ENCODE measurements at places on chromosomes 2 and 18. TPM values are rescaled to one million over a fixed set of nuclear protein-coding genes. Genes with fewer than 3 reads are reported as not detected.

Gene TMEM169
- total RNA-seq = 1.6 TPM

Gene AGXT
- total RNA-seq = not detected

Gene B3GNT7
- not detected for total RNA-seq

DNA sequence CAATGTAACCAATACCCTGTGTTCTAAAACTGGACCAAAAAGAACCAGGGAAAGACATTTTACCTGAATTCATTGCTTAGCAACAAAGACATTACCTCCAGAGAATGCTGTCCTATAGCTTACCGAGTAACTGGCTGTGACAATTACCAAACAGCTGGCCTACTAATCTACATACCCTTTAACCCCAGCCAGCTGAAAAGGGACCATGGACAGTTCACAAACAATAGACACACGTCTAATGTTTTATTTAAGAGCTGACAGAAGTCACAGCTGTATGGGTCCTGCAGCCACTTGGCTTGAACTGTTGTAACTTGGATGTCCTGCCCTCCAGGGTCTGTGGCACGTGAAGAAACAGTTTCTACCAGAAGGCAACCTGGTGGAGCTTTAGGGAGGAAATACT, 130.1 kb upstream of the EFEMP1 start:
- DNase-seq = no peak

DNA sequence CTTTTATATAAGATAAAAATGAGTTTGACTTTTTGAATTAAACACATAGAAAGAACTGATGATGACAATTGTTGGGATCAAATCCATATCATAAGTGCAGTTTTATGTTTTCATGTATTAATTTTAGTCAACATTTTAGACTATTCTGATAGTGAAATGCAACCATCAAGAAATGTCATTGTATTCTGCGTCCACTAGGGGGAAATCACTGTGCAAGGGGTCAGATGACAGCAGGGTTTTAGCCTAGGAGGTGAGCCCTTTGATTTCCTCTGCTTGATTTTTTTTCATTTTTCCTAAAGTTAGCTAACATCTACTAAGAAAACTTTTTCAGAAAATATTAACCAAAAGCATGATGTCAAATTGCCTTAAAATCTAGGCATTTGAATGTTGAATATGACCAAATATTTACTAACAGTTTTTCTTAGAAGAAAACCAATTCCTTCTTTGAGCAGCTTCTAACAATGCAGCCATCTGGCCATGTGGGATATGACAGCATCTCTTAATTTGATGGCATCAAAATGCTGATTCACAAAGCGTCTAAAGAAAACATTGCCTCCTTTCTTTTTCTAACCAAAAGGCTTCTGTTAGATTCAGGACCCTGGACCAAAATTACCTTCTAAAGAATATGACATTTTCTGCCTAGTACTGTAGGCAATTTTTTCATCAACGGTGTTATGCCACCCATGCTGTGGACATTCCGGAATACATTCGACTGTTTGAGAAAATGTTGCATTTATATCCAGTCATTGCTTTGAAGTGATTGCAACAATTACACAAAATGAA, 141.5 kb downstream of the SPHKAP start:
- DNase-seq = no peak

DNA sequence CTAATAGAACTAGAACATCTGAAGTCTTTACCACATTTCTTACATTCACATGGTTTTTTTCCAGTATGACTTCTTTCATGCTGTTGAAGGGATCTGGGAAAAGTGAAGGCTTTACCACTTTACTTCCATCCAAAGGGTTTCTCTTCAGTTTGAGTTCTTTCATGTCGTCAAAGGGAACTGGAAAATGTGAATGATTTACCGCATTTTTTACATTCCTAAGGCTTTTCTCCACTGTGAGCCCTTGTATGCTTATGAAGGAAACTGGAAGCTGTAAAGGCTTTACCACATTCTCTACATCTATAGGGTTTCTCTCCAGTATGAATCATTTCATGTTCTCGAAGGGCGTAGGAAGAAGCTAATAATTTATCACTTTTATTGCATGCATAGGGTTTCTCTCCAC, 46.7 kb downstream of the NBEAL1 start:
- DNase-seq = no peak

- DNase-seq = no peak
Observed at GRCh38 chr2:20592106-20593071, 58.5 kb downstream of the HS1BP3 start.

DNA sequence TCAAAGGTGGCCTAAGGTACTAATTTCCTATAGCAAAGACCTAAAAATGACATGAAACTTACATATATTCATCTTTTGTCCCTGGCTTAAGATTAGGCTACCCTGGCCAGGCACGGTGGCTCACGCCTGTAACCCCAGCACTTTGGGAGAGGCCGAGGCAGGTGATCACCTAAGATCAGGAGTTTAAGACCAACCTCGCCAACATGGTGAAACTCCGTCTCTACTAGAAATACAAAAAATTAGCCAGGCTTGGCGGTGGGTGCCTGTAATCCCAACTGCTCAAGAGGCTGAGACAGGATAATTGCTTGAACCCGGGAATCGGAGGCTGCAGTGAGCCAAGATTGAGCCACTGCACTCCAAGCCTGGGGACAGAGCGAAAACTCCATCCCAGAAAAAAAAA, 5.9 kb downstream of the SRSF7 start:
- DNase-seq = no peak
